ENCODE measurements at places on chromosomes 1 and 21.
A peak's percentile ranks its signal among the peaks of the same experiment; 100 is the strongest.

GRCh38 chr1:40924767-40925166, 54.7 kb upstream of the CTPS1 start:
- H3K36me3 ChIP-seq, result no peaks in the 10 kb centered on the region
- no peak overlapping the region for H3K27ac ChIP-seq
- H3K27me3 ChIP-seq, result peaks cover 6% of the 10 kb centered on the region
- H3K4me3 ChIP-seq, result no peak overlapping the region
- DNase-seq, result no peak

GRCh38 chr1:233477359-233477758, 136.5 kb upstream of the KCNK1 start:
- no peak overlapping the region for H3K27ac ChIP-seq
- H3K4me1 ChIP-seq, result no peaks in the 10 kb centered on the region
- peaks cover 3% of the 10 kb centered on the region for H3K27me3 ChIP-seq
- no peaks in the 10 kb centered on the region for H3K36me3 ChIP-seq
- no peak overlapping the region for H3K4me3 ChIP-seq

GRCh38 chr21:27700974-27701614, 734.2 kb upstream of the ADAMTS5 start:
- H3K4me1 ChIP-seq, result peaks cover 7% of the 10 kb centered on the region
- no peak overlapping the region for H3K4me3 ChIP-seq
- H3K27ac ChIP-seq, result no peak overlapping the region
- no peaks in the 10 kb centered on the region for H3K27me3 ChIP-seq

DNA sequence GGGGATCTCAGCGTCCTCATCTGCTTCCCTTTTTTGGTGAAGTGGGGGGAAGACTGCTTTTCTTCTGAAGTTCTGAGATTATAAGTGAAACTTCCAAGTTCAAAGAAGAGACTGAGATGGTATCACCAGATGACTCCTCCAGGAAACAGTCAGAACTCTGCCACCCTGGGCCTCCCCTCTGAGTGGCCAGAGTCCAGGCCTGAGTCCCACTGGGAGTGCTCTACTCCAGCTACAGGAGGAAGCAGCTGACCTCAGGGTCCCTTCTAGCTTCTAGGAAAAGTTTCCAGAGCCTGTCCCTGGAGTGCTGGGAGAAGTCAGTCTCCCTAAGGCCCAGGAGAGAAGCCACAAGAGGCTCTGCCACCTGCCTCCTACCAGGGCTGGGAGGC, 104.7 kb downstream of the CASZ1 start:
- peaks cover 6% of the 10 kb centered on the region for H3K27me3 ChIP-seq
- no peak for DNase-seq
- no peak overlapping the region for H3K27ac ChIP-seq
- no peak overlapping the region for H3K4me3 ChIP-seq
- no peaks in the 10 kb centered on the region for H3K36me3 ChIP-seq
- H3K4me1 ChIP-seq, result peaks cover 21% of the 10 kb centered on the region

DNA sequence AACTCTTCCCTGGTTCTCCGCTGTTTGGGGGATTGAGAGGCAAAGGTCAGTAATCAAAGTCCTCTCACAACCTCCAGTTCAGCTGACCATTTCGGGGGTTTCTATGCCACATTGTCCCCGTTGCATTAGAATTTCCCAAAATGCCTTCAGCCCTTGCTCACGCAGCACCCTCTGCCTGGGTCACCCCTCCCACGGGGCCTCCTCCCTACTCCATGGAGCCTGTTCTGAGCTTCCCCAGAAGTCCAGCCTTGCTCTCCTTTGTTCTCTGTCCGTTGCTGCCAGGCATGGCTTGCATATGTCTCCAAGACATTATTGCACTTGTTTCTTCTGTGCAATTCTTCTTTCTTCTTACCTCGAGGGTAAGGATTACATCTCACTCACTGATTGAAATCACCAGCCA, 16.5 kb downstream of the DMRTB1 start:
- H3K27ac ChIP-seq, result no peak overlapping the region
- H3K4me3 ChIP-seq, result no peak overlapping the region
- DNase-seq, result no peak
- H3K36me3 ChIP-seq, result no peaks in the 10 kb centered on the region
- peaks cover 19% of the 10 kb centered on the region for H3K27me3 ChIP-seq

DNA sequence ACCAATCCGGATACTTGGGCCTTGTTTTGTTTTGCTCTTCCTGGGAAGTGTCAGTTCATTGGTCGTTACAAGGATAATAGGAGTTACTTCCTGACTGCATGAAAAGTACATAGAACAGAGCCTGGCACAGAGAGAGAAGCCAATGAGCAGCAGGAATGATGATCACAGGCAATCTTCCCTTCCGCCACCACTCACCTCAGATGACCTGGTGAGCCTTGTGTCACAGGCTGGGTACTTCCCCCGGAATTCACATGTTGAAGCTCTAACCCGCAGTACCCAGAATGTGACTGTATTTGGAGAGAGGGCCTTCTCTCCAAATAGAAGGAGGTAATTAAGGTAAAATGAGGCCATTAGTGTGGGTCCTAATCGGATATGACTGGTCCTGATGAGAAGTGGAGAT, 18.8 kb upstream of the GPR137B start:
- no peak overlapping the region for H3K4me3 ChIP-seq
- no peak for DNase-seq
- H3K36me3 ChIP-seq, result no peaks in the 10 kb centered on the region
- H3K27ac ChIP-seq, result no peak overlapping the region

DNA sequence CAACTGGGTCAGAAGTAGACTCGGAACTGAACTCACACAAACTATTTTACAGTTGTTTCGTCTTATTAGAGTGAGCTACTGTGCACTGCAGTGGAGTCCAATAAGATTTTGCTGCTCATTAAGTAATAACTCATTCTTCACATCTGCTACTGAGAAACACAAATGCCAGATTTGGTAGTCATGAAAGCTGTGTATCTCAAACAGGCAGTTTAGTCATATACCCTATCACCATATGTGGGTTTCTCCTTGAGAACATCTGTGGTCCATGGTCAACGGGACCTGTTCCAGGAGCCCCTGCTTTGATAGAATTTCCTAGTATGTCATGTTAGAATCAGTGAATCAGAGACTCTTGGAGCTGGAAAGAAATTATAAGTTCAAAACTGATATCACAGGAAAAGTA, 60.4 kb downstream of the ALG14 start:
- H3K27ac ChIP-seq, result no peak overlapping the region
- no peaks in the 10 kb centered on the region for H3K36me3 ChIP-seq
- H3K27me3 ChIP-seq, result no peaks in the 10 kb centered on the region
- H3K4me3 ChIP-seq, result no peak overlapping the region
- H3K4me1 ChIP-seq, result no peaks in the 10 kb centered on the region

GRCh38 chr21:44905016-44905727, 15.5 kb downstream of the ITGB2 start:
- no peaks in the 10 kb centered on the region for H3K27me3 ChIP-seq
- no peak overlapping the region for H3K4me3 ChIP-seq
- H3K36me3 ChIP-seq, result peaks cover 90% of the 10 kb centered on the region
- no peak overlapping the region for H3K27ac ChIP-seq
- peaks cover 2% of the 10 kb centered on the region for H3K4me1 ChIP-seq
- no peak for DNase-seq

GRCh38 chr1:92949937-92950817, 11.1 kb downstream of the DIPK1A start:
- H3K27ac ChIP-seq, result peak overlapping the region; percentile 9
- H3K36me3 ChIP-seq, result no peaks in the 10 kb centered on the region
- H3K4me1 ChIP-seq, result peaks cover 62% of the 10 kb centered on the region
- no peaks in the 10 kb centered on the region for H3K27me3 ChIP-seq
- no peak for DNase-seq
- no peak overlapping the region for H3K4me3 ChIP-seq

DNA sequence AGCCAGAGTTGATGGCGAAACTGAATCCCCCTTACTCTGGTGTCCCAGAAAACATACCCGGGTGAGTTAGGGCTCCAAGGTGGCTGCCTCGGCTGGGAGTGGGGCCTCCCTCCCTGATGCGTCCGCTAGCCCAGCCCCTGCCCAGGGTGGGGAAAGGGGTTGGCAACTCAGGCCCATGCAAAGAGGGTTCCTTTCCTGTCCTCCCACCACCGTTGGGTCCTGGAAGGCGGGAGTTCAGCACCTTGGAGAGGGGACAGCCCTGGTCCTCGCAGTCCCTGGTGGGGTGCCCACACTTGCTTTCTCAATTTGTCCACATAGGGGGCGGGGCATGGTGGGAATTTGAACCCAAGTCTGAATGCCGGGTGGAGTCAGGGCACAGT, 6.1 kb downstream of the SRM start:
- H3K27ac ChIP-seq, result no peak overlapping the region
- H3K27me3 ChIP-seq, result no peaks in the 10 kb centered on the region
- H3K4me1 ChIP-seq, result peaks cover 13% of the 10 kb centered on the region
- peak; percentile 62 for DNase-seq

- no peak overlapping the region for H3K27ac ChIP-seq
- H3K36me3 ChIP-seq, result no peaks in the 10 kb centered on the region
- DNase-seq, result no peak
- no peaks in the 10 kb centered on the region for H3K27me3 ChIP-seq
- no peak overlapping the region for H3K4me3 ChIP-seq
- H3K4me1 ChIP-seq, result no peaks in the 10 kb centered on the region
Measured at GRCh38 chr1:118751166-118751565, 237.0 kb downstream of the TBX15 start.

GRCh38 chr21:29870814-29871213, 69.0 kb downstream of the GRIK1 start:
- DNase-seq, result no peak
- H3K4me3 ChIP-seq, result no peak overlapping the region
- H3K4me1 ChIP-seq, result no peaks in the 10 kb centered on the region
- no peak overlapping the region for H3K27ac ChIP-seq
- no peaks in the 10 kb centered on the region for H3K36me3 ChIP-seq
- H3K27me3 ChIP-seq, result no peaks in the 10 kb centered on the region

- no peak overlapping the region for H3K4me3 ChIP-seq
- no peak for DNase-seq
- H3K4me1 ChIP-seq, result peaks cover 29% of the 10 kb centered on the region
- H3K36me3 ChIP-seq, result 0 out of 2 replicates have a peak, but pooled peaks cover under 1% of the 10 kb centered on the region
- H3K27me3 ChIP-seq, result no peaks in the 10 kb centered on the region
Measured at GRCh38 chr1:27770293-27770830, 2.7 kb upstream of the STX12 start.

Data from DND-41 (cell line).